ENCODE measurements at places on chromosomes 6 and 20.

GRCh38 chr6:76876922-76877553 is 586.3 kb downstream of the HTR1B start:
- no peak for DNase-seq

GRCh38 chr20:24478584-24478983 is 9.2 kb downstream of the SYNDIG1 start:
- no peak for DNase-seq

DNA sequence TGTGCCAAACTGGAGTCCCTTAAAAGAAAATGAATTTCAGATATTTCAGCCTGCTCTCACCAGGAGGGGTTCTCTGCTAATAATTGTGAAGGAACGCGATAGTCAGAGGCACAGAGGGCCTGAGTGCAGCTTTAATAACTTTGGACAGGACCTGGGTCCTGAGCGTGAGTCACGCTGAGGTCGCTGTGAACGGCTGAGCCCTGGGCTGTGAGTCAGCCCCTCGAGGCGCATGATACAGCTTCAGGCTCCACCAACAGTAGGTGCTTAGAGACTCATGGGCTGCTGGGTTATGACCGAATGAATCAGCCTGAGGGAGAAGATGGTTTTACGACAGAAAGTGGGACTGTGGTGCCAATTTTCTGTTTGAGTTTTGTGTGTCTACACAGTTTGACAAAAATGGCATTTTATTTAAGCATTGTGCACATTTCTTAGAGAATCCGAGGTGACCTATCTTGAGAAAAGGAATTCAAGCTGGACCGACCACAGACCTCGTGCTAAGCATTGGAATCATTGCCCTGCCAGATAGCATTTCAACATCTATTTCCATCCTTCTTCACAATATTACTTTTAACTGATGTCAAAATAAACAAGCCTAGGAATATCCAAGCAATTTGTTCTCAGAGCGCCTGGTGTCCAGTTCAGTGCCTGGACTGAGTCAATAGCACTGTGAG is 183.0 kb downstream of the THBS2 start:
- no peak for DNase-seq

DNA sequence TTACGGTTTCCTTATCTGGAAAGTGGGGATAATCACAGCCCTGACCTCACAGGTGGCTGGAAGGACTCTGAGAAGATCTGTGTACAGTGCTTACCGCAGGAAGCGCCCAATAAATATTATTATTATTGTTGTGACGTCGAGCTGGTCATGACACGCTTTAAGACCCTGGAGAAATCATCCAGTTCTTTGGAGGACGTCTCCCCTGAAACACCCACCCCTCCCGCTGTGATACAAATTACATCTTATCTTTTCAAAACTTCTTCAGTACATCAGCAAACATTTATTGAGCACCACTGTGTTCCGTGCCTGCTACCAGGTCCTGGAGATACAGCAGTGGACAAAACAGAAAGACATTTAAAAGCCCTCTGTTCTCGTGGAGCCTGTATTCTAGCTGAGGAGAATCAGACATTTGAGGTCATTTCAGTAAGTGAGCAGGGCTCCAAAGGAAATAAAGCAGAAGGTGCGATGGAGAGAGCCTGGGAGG is 118.7 kb downstream of the CEBPB start:
- DNase-seq: no peak

GRCh38 chr6:46909371-46909770 is 12.4 kb downstream of the ADGRF5 start:
- no peak for DNase-seq

- DNase-seq: peak; percentile 25
Observed at GRCh38 chr20:62952373-62952967, at the start of gene SLC17A9. Gene SLC17A9, plus strand, starts transcription at chr20:62952709. Its CDS starts 122 bp downstream, at chr20:62952831.

DNA sequence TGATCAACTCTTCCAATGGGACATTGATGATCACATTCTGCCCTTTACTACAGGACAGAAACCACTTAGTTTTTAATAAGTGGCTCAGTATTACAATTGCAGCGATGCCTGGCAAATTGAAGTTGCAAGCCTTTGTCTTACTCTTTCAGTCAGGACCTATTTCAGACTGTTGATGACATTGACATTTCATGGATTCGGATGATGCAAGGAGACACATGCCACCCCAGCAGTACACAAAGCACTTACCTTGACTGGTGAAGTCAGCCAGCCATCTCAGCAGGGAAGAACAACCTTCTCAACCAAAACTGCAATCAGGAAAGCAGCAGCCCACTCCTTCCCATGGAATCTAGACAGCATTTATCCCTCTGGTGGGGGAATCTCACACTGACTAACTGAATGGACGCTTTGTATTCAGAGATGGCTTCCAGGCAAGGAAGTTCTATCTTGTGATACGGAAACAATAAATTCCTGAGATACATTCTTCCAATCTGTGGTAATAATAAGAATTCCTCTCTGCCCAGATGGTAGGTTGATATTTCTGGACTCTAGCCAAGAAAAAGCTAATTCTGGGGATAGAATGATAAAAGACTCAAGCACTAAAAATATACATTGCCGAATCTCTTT is 24.8 kb downstream of the NFYA start:
- DNase-seq: no peak

GRCh38 chr20:10795286-10796026 is 121.7 kb upstream of the JAG1 start:
- no peak for DNase-seq

DNA sequence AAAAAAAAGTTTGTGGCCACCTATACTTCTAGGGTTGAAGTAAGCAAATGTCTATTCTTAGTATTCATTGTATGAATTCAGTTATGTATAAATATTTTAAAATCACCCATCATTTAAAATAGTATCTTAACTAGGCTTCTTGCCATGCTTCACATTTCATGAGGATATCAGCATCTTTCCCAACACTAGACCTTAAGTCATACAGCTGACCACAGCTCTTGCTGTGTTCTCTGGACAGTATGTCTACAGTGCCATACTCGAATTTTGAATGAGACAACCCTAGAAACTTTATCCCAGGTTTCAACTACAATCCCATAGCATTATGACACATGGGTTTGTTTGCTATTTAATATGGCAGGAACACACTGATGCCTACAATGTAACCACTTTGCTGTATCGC is 5.2 kb downstream of the TXNDC5 start:
- DNase-seq: no peak

GRCh38 chr6:41704028-41704427 is 31.4 kb downstream of the TFEB start:
- DNase-seq: no peak

GRCh38 chr6:33279971-33280511 is 3.1 kb downstream of the B3GALT4 start:
- DNase-seq: peak; percentile 43

DNA sequence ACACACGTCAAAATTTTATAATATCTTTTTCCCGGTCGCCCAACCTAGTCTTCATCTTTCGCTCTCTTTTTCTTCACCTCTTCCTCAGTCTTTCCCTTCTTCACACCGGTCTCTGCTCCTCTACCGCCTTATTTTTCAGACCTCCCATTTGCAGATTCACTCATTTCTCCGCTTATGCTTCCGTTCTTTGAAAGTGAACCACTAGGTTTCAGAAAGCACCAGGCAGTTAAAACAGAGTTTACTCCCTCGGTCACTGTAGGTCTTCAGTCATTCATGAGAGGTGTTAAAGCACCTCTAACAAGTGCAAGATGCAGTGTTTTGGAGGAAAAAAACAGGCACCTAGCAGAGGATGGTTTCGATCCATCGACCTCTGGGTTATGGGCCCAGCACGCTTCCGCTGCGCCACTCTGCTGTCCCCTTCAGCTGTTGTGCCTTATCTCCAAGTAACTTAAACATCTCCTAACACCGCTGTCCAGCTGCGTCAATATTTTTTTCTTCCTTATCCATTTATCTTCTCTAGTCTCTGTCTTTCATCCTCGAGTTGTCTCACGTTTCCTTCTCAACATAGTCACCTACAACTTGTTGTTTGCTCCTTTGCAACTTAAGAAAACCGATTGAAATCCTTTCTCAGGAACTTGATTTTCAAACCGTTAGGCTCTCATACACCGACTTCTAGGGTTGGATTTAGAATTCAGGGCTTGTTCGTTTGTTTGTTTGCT is 119.7 kb upstream of the ZNF184 start:
- DNase-seq: no peak

DNA sequence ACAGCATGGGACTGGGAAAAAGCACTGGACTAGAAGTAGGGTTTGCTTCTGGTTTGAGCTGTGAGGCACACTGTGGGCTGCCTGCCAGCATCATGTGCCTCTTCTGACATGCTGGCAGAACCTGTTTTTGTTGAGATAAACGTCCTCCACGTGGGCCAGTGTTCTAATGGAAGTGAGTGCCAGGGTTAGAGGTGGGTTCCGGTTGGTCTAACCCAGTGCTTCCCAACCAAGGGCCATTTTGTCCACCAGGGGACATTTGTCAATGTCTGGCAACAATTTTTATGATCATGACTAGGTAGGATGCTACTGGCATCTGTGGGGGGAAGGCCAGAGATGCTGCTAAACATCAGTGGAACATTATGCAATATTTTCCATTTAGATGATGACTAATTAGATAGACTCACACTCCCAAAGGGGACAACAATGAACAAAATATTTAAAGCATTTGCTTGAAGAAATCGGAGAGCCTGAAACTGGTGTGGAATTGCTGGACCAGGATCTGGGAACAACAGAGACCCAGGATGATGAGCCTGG is 7.8 kb upstream of the APMAP start:
- no peak for DNase-seq

DNA sequence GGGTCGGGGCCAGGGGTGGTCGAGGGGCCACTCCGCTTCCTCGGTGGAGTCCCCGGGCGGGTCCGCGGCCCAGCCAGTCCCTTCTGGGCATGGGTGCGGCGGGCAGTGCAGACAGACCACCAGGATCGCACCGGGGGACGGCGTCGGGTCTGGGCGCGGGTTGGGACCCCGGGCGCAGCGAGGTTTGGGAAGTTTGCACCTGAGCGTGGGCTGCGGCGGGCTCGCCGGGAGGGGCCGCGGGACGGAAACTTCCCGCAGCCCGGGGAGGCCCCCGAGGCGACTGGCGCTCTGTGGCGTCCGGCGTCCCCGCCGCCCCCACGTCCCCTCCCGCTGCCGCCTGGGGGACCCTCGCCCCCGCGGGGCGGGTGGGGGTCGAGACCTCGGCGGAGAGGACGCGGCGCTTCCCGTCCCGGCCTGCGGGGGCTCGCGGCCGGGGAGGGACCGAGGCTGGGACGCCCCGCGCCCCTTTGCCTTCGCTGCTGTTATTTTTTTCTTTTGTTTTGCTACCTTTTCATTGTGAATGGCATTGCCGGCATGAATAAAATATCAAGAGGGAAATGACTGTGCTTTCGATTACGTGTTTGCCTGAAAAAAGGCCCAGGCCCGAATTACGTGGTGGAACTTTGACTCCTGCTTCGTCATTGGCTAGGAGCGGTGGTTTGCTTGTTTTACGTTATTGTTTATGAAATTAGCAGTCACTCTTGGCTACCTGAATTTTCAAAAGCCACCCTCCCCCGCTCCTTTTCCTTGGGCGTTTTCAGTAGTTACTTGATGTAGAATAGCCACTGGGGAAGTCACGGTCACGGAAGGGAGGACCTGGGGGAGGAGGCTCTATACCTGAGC is 703 bp downstream of the SNX9 start:
- DNase-seq: peak; percentile 78

DNA sequence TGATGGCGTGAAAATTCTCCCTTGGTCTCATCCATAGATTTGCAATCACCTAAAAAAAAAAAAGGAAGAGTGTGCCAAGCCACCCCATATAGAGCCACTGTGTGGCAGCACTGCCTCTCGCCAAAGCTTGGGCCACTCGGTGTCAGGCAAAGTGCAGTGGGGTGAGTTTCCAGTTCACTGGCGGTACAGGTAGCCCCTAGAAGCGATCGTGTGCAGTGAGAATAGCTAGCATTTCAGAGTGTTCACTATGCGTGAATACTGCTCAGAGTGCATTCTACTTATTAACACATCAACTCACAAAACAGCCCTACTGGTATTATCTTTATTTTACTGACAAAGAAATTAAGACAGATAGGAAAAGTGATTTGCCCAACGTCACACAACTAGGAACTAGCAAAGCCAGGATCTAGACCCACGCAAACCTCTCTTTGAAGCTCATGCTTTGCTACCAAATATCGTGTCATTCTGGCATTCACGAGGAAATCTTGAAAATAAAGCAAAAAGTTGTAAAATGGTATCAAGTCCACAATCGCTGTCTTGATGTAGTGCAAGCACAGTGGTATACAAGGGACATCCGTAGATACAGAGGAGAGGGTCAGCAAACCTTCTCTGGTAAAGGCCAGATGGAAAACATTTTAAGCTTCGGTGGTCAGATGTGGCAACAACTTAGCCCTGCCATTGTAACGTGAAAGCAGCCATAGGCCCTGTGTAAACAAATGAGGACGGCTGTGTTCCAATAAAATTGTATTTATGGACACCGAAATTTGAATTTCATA is 10.4 kb upstream of the GCNT2 start:
- DNase-seq: peak; percentile 18

GRCh38 chr6:7343546-7344475 is 30.8 kb upstream of the SSR1 start:
- DNase-seq: no peak

DNA sequence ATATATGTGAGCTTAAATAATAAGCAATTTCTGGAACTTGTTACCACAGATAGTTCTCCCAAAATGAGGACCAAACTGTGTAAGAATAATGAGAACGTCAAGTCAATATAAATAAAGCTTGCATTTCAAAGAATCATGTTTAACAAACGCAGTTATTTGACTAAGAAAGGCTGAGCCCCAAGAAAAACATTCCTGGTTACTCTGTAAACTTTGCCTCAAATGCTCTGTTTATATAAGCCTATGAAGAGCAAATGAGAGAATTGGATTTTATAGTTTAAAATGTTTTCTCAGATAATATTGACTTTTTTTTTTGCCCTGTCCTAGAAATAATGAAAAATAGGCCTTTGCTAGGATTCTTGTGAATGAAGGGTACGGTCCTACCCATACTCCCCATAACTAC is 81.3 kb downstream of the C6orf52 start:
- no peak for DNase-seq

DNA sequence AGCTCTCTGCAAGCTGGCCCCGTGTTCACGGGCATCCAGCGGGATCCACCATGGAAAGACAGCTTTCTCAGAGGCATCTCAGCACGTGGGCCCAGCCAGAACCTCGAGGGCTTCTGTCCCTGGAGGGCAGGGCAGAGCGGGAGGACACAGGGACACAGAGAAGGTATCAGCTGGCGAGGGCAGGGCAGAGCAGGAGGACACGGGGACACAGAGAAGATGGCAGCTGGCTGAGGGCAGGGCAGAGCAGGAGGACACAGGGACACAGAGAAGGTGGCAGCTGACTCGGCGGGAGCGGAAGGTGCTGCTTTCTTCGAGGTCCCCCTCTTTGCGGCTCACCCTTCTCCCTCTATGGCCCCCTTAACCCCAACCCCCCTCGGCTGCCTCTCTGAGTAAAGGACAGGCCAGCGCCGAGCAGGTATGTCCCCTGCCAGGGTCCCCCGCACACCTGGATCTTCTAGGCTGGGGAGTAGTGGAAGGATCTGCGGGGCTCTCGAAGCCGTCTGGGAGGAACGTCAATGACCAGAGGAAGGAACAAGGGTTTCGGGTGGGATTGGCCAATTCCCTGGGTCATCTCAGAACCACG is 28.9 kb upstream of the BHLHE23 start:
- no peak for DNase-seq

DNA sequence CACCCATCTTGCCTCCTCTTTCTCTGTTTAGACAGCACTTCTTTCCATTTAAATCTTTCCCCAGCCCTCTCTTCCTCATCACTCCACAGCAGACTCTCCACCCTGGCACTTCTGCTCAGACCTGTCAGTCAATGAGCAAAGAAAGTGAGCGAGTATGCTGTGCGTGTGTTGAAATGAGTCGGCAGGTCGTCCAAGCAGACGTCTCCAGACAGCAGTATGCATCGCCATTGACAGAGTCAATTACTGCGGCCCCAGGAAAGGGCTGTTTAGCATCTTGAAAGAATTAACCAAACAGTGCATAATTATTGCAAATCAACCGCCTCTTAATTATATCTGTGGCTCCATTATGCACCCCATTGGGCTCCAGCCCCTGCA is 54.8 kb upstream of the KCNG1 start:
- DNase-seq: no peak

Measured in T-cell (primary cell).